Motor neuron (in vitro differentiated cells): ENCODE measurements at places on chromosomes 2 and 18. TPM values are rescaled to one million over a fixed set of nuclear protein-coding genes. Genes with fewer than 3 reads are reported as not detected.

DNA sequence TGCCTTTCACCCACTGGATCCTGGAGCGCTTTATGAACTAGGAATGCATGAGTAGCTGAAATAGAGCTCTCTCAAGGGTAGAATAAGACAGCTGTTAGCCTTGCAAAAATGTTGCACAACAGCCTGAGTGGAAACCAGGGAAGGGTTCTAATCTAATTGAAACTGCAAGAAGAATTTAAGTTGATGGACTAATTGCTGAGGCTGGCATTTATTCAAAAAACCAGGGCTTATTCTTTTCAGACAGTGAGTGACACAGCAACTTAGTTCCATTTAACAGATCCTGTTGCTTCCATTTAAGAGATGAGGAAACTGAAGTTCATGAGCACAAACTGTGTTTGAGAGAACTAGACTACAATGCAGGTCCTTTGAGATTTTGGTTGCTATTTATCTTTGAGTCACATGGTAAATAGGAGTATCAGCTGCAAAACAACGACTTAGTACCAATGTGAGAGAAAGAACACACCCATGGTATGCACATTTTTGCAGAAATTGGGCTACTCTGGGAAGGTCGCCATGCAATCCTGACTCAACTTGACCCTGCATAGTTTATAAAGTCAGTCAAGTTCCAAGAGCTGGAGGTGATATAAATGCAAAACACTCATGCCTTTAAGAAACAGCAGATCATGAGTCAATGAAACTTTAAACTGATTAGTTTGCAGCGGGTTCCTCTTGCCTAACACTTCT, 76.4 kb upstream of the PARD3B start:
- no peak for ATAC-seq

GRCh38 chr18:9802175-9803062, 83.4 kb upstream of the TXNDC2 start:
- no peak for ATAC-seq

GRCh38 chr2:230412846-230413245, 3.2 kb upstream of the SP100 start:
- ATAC-seq, result no peak

NEU2 gene
- total RNA-seq, result not detected in 2 replicates

DOK6 gene
- 13.8 and 16.7 TPM in 2 replicates for total RNA-seq

GRCh38 chr2:150400849-150401248, 86.6 kb downstream of the RND3 start:
- ATAC-seq, result no peak

- no peak for ATAC-seq
Observed at GRCh38 chr2:239330836-239331235, 70.0 kb downstream of the HDAC4 start.

DNA sequence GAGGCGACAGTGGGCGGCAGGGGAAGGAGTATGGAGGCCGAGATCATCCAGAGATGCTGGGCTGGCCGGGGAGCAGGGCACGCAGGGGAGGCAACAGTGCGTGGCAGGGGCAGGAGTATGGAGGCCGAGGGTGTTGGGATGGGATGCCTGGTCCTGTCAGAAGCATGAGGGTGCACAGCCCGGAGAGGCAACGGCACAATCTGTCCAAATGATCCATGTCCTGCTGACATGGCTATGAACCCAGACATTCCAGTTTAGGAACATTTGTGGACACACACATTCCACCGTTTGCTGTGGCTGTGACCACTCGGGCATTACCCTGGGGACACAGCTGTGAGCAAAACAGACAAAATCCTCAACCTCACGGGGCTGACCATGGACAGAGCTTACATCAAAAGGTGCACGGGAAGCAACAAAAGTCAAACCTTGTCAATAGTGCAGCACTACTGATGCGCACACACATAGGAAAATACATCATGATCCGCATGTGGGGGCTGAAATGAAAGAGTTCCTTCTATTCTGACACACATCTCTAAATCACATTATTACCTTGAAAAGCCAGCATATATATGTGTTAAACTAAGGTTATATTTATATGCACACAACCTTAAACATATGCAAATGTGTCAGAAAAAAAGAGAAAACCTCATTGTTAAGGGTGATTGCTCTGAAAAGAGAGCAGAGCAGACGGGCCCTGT, 144.0 kb upstream of the GPC1 start:
- no peak for ATAC-seq

DNA sequence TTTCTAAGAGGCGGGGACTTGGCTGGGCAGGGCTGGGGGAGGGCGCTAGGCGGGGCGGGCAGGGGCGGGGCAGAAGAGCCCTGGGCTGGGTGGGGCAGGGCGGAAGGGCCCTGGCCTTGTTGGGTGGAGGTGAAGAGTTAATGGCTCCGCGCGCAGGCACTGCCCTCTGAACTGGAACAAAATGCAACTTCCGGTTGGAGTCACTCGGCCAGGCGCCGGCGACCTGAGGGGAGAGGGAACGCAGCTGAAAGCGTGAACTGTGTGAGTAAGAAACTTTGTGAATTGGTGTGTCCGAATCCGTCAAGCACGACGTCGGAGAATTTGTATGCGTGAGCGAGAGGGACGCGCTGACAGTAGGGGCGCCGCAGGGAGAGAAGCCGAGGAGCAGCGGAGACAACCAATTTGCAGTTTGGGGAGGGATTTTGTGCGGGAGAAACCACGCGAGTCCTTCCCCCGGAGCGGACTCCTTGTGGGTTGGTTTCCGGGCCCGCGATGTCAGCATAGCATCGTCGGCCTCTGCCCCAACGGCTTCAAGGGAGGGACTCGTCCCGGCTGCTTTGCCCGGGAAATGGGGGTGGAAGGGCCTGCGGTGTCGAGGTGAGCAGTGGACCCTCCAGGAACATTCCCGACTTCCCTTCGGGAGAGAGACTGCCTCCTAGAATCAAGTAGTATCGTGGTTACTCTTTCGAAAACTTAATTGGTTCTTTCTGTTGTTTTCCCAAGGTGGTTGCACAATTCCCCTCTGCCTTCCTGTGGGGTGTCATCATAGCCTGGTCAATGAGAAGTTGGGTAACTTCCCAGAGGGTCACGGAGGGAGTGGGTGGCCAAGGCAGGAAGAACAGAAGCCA, at the start of gene TANK:
TANK (plus strand) TSS at position 203 of the 848 bp plus-strand sequence. CDS start 19,235 bp downstream, outside the sequence.
- ATAC-seq, result peak; percentile 95

GRCh38 chr2:106020821-106021661, 173.1 kb downstream of the UXS1 start:
- ATAC-seq, result peak; percentile 61

GALR1 gene
- total RNA-seq, result 2.1 and 3.5 TPM in 2 replicates

GRCh38 chr2:8193686-8194615, 487.9 kb upstream of the ID2 start:
- peak; percentile 92 for ATAC-seq

GRCh38 chr2:222160944-222161343, 137.9 kb downstream of the PAX3 start:
- no peak for ATAC-seq
